Activated naive CD4-positive, alpha-beta T cell treated with anti-CD3 and anti-CD28 coated beads, Interleukin-2, amount 50 U/mL, for 16 hours (primary cell): ENCODE measurements at places on chromosomes 11 and 22.

DNA sequence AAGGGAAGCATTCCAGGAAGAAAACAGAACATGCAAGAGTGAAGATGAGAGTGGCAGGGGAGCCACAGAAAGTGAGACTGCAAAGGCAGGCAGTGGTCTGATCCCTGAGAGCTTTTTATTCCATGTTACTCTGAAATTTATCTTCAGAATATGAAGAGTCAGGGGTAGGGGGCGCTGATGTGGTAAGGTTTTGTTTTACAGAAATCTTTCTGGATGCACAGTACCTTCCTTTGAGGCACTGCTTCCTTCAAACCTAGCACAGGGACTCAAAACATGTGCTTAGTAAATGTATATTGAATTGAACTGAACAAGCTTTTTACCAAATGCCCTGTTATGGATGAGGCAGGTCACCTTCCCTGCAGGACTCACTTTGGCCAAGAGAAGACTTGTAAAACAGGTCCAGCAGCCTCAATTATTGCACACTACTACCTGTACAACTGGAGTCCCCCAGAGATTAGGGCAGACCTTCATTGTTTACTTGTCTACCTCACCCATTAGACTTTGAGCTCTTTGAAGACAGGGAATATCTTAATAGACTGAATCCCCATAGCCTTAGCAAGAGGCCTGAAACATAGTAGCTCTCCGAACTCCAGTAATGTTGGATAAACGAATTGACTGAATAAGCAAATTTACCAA, 2.2 kb downstream of the PAK1 start:
- DNase-seq, result no peak

DNA sequence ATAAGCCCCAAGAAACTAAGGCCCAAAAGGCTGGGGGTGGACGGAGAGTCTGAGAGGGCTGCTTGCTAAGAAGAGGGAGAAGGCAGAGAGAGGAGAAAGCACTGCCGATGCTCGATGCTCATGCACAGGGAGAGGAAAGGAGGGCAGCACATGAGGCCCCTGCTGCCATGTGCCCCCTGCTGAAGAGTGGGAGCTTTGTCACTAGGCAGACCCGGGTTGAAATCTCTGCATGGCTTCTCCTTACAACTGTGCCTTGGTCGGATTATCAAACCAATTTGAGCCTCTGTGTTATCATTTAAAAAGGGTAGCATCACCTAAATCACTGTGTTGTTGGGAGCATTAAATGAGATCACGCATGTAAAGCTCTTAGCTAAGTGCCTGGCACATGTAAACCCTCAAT, 330.5 kb downstream of the NXPE2 start:
- DNase-seq, result no peak

DNA sequence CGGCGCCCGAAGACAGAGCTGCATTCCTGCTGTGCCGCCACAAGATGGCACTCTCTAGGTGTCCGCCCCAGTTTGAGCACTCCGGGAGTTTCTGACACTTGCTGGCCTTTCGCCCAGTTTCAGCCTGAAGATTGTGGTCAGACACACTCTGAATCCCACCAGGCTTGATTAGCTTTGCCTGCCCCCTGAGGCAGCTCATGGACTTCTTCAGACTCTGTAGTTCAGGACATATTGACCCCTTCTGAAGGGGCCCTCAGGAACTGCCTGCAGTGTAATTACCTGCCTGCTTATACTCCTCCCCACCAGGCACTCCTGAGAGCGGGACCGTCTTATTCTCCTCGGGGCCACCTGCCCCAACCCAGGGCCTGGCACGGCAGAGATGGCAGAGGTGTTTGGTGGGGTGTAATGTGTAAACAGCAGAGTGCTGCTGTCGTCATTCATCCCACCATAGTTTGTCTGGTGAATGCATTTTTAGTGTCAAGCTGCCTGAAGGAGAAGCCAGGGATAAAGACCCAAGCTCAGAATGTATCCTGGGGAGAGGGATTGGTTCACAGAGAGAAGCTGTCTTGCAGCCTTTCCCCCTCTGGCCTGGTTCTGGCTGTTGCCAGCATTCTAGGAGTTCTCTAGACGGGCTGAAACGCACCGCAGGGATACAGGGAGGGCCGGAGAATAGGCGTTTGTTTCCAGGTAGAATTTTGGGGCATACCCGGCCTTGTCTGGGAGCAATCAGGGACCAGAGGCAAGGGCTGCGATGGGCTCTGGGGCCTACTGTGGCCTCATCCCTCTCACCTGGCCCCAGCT, 46.4 kb downstream of the EIF3F start:
- DNase-seq, result peak; percentile 38

- DNase-seq, result no peak
Observed at GRCh38 chr11:39678996-39679395, 1780.5 kb downstream of the LRRC4C start.

DNA sequence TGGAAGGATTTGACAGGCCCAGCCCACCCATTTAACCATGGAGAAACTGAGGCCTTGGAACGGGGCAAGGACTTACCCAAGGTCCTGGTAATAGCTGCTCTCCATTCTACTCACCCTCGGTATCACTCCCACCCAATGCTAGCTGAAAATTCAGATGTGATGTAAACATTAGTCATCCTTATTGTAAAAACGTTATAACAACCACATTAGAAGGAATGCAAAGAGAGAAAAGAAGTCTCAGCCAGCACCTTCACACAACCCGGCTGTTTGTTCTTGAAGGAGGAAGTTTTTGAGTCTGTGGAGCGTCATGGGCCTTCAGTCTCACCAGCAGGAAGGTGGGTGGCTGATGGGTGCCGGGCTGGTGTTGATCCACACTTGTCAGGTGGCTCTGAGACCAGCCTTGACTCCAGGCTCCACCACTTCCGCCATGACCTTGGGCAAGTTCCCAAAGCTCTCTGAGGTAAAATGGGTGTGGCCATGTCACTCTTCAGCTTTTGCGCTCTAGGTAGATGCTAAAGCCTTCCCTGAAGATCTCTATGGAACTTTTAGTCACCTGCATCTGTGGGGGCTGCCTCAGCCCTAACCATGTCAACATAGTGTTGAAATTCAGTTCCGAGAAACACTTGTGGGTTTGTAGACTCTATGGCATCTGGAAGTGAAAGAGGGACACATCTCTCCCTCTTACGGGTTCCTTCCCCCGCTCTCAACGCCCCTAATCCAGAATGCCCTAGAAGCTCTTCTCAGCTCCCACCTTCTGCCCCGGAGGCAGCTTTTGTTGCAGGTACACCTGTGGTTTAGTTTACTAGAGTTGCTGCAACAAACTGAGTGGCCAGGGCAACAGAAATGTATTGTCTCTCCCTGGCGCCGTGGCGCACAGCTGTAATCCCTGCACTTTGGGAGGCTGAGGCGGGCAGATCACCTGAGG, 14.8 kb downstream of the CD6 start:
- peak; percentile 89 for DNase-seq

DNA sequence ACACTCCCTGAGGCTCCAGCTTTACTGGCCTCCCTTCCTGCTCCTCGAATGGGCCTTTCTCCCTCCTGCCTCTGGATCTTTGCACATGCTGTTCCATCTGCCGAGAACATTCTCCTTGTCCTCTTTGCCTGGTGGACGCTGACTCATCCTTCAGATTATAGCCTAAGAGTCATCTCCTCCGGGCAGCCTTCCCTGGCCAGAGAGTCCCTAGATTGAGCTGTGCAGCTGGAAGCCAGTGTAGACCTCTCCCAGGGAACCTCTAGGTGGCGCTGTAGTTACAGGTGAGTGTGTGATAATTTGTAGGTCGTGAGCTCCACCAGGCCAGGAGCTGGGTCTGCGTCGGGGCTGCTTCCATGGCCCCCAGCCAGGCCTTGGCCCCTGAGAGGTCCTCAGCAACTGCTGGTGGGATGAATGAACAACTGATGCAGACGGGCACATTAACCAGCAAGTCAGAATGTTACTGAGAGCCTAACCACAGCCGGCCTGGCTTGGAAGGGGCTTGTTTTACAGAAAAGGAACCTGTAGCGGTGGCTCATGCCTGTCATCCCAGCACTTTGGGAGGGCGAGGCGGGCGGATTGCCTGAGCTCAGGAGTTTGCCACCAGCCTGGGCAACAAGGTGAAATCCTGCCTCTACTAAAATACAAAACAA, 8.7 kb downstream of the PNPLA5 start:
- peak; percentile 22 for DNase-seq

DNA sequence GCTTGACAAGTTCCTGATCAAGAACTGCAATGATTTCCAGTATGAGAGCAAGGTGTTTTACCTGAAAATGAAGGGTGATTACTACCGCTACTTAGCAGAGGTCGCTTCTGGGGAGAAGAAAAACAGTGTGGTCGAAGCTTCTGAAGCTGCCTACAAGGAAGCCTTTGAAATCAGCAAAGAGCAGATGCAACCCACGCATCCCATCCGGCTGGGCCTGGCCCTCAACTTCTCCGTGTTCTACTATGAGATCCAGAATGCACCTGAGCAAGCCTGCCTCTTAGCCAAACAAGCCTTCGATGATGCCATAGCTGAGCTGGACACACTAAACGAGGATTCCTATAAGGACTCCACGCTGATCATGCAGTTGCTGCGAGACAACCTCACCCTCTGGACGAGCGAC, 12.0 kb downstream of the YWHAH start:
- DNase-seq, result no peak

DNA sequence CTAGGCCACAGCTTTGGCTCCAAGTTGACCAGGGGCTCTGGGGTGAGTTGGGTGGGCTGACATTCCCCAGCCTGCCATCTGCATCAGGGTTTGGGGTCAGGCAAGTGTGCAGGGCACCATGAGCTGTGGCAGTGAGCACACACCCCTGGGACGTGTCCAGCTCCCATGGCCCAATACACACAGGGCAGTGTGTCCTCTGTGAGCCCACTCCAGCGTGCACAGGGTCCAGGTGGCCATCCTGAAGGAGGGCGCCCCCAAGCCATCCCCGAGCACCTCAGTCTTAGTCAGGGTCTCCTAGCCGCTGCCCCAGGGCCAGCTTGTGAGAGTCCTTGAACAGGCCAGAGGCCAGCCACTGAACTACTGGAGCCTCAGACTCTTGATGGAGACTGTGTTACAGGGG, 1.2 kb upstream of the FGF3 start:
- no peak for DNase-seq

- DNase-seq, result no peak
Observed at GRCh38 chr11:35393098-35393497, 26.3 kb downstream of the SLC1A2 start.

GRCh38 chr11:90309693-90310092, 86.8 kb upstream of the CHORDC1 start:
- no peak for DNase-seq

GRCh38 chr11:47514825-47515647, 37.9 kb downstream of the CELF1 start:
- peak; percentile 51 for DNase-seq

DNA sequence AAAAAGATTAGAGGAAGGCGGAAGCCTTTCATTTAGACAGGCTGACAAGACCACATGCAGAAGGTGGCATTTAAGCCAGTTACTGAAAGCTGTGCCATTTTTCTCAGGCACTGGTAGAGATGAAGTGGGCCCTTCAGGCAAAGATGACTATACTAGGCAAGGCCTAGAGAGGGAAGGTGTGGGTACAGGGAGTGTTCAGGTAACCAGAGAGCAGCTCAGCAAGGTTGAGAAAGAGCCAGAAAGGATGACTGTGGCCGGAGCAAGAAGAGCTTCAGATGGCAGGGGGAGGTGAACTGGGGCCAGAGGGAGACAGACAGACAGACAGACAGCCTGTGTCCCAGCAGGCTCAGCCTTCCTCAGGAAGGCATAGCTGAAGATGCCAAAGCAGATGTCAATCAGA, 88.1 kb upstream of the NARS2 start:
- DNase-seq, result no peak
